B cell (primary cell): ENCODE measurements at places on chromosomes 11 and 22. TPM values are rescaled to one million over a fixed set of nuclear protein-coding genes. Genes with fewer than 3 reads are reported as not detected.

The TYMP gene
- total RNA-seq, result 45.1 and 47.7 TPM in 2 replicates

The CCDC89 gene
- total RNA-seq, result not detected in 2 replicates

The LRRC55 gene
- not detected in 2 replicates for total RNA-seq

The GDPD4 gene
- not detected in 2 replicates for total RNA-seq

The OR52W1 gene
- not detected in 2 replicates for total RNA-seq

The C11orf86 gene
- not detected in 2 replicates for total RNA-seq

The OR52I1 gene
- total RNA-seq, result not detected in 2 replicates

DNA sequence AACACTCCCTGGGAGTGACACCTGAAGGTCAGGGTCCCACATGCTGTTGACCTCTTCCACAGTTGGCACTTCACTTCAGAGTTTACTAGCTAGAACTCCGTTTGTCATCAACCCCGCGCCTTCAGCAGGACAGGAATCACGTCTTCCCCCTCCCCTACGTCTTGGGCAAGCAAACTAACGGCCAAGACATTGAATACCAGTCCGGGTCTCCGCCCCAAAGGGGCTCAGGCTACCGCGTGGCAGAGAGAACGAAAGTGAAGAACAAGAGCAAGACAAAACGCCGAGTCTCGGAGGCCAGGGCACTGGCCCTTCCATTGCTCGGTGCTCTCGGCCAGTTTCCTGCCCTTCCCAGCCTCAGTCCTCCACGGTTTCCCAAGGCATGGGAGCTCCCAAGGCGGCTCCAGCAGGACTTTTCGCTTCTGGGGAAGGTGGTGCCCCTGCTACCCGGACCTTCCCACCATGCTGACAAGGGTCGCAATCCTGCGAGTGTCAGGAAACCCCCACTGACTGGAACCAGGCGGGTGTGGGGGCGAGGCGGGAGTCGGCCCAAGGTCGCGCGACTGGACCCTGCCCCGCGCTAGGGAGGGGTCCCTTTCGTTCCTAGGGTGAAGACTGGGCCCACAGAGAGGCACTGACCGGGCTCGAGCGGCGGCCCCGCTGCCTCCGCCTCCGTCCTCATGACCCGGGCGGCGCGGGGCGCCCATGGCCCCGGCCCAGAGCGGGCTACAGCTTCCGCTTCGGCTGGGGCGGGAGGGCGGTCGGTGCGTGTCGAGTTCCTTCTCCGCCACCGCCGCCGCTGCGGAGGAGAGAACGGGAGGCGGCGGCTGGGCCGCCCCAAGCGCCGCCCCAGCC, at the start of gene GUCD1:
Gene GUCD1 (minus strand): TSS at position 826 of the 852 bp plus-strand sequence. CDS start 147 bp downstream, at position 679.
- H3K27me3 ChIP-seq, result no peaks in the 10 kb centered on the region
- H3K36me3 ChIP-seq, result peaks cover 50% of the 10 kb centered on the region
- DNase-seq, result no peak
- peak within 1 kb of the TSS; percentile 81 for H3K4me3 ChIP-seq
- peak within 1 kb of the TSS; percentile 96 for H3K27ac ChIP-seq
- peaks cover 75% of the 10 kb centered on the region for H3K4me1 ChIP-seq

DNA sequence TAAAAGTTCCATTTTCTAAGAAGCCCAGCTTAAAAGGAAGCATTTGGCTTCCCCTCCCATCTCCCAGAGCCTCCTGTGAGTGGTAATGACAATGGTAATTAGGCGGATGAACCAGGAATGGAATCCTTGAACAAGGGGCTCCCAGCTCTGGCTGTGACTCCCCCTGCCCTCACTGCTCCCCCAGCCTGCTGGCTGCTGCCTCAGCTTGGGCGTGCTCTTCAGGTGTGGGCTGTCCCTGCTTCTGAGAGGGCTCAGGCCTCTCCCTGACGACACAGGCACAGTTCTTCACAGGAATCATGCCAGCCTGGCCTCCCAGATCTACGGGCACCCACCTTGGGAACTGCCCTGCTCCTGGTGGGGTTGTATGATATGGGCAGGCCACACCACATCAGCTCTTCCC, 81.7 kb upstream of the NARS2 start:
- no peak overlapping the region for H3K27ac ChIP-seq
- no peaks in the 10 kb centered on the region for H3K4me1 ChIP-seq
- no peak for DNase-seq
- H3K36me3 ChIP-seq, result no peaks in the 10 kb centered on the region
- H3K27me3 ChIP-seq, result no peaks in the 10 kb centered on the region

GRCh38 chr11:24513479-24514218, 16.8 kb downstream of the LUZP2 start:
- no peak for DNase-seq
- H3K27ac ChIP-seq, result no peak overlapping the region
- H3K36me3 ChIP-seq, result no peaks in the 10 kb centered on the region
- H3K4me3 ChIP-seq, result no peak overlapping the region
- H3K4me1 ChIP-seq, result no peaks in the 10 kb centered on the region

GRCh38 chr11:58940028-58940427, 740 bp downstream of the GLYATL1 start:
- H3K36me3 ChIP-seq, result no peaks in the 10 kb centered on the region
- no peaks in the 10 kb centered on the region for H3K27me3 ChIP-seq
- no peaks in the 10 kb centered on the region for H3K4me1 ChIP-seq
- H3K4me3 ChIP-seq, result no peak overlapping the region

GRCh38 chr11:94295534-94295933, 8.8 kb upstream of the IZUMO1R start:
- H3K27me3 ChIP-seq, result no peaks in the 10 kb centered on the region
- H3K4me1 ChIP-seq, result no peaks in the 10 kb centered on the region
- H3K27ac ChIP-seq, result no peak overlapping the region
- no peak for DNase-seq
- H3K4me3 ChIP-seq, result no peak overlapping the region

GRCh38 chr22:26798462-26799065, 141.2 kb downstream of the MIAT start:
- H3K27me3 ChIP-seq, result no peaks in the 10 kb centered on the region
- H3K4me3 ChIP-seq, result no peak overlapping the region
- H3K4me1 ChIP-seq, result no peaks in the 10 kb centered on the region
- no peak overlapping the region for H3K27ac ChIP-seq

- peak overlapping the region; percentile 54 for H3K4me3 ChIP-seq
- H3K27me3 ChIP-seq, result no peaks in the 10 kb centered on the region
- peaks cover 10% of the 10 kb centered on the region for H3K36me3 ChIP-seq
- peak overlapping the region; percentile 90 for H3K27ac ChIP-seq
- DNase-seq, result peak; percentile 76
- H3K4me1 ChIP-seq, result peaks cover 100% of the 10 kb centered on the region
Measured at GRCh38 chr11:128471138-128471661, 116.2 kb downstream of the ETS1 start.

DNA sequence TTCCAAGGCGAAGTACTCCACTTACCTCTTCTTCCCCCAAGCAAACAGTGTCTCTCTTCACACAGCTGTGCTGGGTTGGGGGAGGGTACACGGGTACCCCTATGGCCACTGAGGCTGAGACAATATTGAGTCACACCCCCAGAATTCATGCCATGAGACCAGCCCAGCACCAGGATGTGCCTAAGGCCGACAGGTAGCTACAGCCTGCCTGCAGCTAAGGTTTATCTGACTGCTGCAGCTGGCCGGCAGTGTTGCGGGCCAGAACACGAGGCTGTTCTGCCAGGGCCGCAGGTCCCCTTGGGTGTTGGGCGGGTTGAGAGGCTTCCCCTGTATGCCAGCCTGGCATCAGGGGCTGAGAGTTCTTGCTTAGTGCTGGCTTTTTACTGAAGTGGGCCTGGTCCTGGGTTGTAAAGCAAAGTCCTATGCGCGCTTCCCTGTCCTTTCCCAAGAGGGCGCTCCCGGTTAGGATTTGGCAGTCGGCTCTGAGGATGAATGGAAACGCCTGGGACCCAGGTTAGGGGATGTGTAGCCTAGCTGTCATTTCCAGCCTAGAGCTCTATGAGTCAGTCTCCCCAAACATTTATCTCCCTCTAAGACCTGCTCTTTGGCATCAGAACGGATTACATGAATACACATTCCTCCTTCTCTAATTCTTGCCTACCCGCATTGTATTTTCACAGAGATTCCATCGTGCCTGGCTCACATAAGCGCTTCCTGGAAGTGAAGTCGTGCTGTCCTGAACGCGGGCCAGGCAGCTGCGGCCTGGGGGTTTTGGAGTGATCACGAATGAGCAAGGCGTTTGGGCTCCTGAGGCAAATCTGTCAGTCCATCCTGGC, 7.1 kb downstream of the USP18 start:
- no peak for DNase-seq
- H3K36me3 ChIP-seq, result no peaks in the 10 kb centered on the region
- no peaks in the 10 kb centered on the region for H3K27me3 ChIP-seq
- no peak overlapping the region for H3K4me3 ChIP-seq
- no peaks in the 10 kb centered on the region for H3K4me1 ChIP-seq
- H3K27ac ChIP-seq, result no peak overlapping the region

DNA sequence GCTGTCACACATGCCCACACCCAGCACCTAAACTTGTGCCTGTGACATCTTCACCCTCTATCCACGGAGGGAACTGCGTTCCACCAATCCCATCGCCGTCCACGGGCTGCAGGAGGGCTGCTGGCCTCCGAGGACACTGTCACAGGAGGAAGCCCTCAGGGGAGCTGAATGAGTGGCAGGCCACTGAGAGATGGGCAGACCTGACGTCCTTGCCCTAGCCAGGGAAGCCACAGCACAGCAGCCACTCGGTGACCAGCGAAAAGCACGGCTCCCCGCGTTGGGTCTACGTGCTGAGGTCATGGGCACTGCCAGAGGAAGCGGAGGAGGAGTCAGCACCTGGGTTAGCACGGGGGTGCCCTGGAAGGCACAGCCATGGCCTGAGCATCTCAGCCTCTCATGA, 50.5 kb downstream of the IGSF9B start:
- no peaks in the 10 kb centered on the region for H3K4me1 ChIP-seq
- H3K36me3 ChIP-seq, result no peaks in the 10 kb centered on the region
- no peak for DNase-seq
- H3K4me3 ChIP-seq, result no peak overlapping the region
- no peak overlapping the region for H3K27ac ChIP-seq

GRCh38 chr11:1342946-1343345, 33.5 kb upstream of the TOLLIP start:
- no peak for DNase-seq
- no peaks in the 10 kb centered on the region for H3K4me1 ChIP-seq
- no peaks in the 10 kb centered on the region for H3K27me3 ChIP-seq
- H3K36me3 ChIP-seq, result no peaks in the 10 kb centered on the region
- no peak overlapping the region for H3K27ac ChIP-seq

- H3K4me1 ChIP-seq, result peaks cover 89% of the 10 kb centered on the region
- DNase-seq, result no peak
- H3K27me3 ChIP-seq, result no peaks in the 10 kb centered on the region
- H3K36me3 ChIP-seq, result no peaks in the 10 kb centered on the region
- no peak overlapping the region for H3K27ac ChIP-seq
Measured at GRCh38 chr11:121449626-121450025, 2.5 kb upstream of the SORL1 start.

- no peak overlapping the region for H3K4me3 ChIP-seq
- DNase-seq, result no peak
- no peaks in the 10 kb centered on the region for H3K4me1 ChIP-seq
Measured at GRCh38 chr11:130612291-130612851, 163.9 kb downstream of the ADAMTS15 start.

DNA sequence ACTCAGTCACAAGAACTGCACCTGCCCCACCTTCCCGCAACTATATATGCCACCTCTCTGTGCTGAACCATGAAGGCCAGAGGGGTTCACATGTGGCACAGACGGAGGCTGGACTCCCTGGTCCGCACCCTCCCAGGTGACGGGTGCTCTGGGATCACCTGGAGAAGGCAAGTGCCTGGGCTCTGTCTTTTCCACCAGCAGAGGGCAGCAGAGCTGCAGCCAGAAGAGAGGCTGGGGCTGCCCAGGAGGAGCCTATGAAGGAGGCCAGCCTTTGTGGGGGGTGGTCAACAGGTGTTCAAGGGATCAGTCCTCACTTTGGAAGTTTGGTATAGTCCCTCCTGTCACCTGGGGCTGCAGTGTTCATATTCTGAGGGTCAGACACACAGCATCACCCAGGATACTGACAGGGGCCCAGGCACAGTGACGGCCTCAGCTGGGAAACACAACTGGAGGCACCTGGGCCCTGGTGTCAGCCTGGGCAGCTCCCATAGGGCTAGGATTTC, 39.2 kb upstream of the IGLL5 start:
- peak; percentile 83 for DNase-seq
- no peaks in the 10 kb centered on the region for H3K27me3 ChIP-seq
- H3K36me3 ChIP-seq, result no peaks in the 10 kb centered on the region
- no peak overlapping the region for H3K4me3 ChIP-seq
- no peak overlapping the region for H3K27ac ChIP-seq

DNA sequence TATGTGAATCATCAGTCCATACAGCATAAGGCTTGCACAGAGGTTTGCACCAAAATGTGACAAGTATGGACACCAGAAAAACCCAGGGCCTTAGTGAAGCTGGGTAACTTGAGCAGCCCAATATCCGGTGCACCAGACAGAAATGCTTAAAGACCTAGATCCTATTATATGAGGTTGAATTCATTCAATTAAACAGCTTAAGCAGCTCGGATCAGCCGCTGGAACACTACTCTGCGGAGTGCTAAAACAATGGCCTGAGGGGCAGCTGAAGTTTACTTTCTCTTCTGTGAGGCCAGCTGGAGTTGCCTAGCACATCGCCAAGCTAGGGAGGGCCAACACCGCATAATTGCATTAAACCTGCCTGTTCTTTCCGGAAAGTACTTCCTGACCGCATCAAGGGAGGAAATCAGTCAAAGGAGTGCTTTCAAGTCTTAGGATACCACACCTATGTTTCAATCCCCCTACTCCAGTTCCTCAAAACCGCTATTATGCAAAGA, 17.0 kb upstream of the FAM181B start:
- no peak for DNase-seq
- no peak overlapping the region for H3K4me3 ChIP-seq
- H3K27me3 ChIP-seq, result no peaks in the 10 kb centered on the region
- no peaks in the 10 kb centered on the region for H3K4me1 ChIP-seq
- H3K27ac ChIP-seq, result no peak overlapping the region

DNA sequence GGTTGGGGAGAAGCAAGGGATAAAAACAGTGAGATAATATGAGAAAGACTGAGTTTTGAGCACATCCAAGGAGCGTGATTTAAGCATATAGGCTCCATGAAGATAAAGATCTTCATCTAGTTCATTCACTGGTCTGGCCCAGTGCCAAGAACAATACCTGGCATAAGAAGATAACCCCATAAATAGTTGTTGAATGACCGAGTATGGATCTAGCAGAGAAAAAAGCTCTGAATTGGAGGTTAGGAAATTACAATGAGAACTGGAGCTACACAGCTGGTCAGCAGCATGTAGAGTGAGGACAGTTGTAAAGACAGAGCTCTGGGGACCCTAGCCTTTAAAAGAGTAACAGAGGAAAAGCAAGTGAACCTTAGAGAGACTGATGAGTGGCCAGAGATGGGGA, 33.0 kb upstream of the PAK1 start:
- no peak overlapping the region for H3K4me3 ChIP-seq
- no peak overlapping the region for H3K27ac ChIP-seq
- no peaks in the 10 kb centered on the region for H3K36me3 ChIP-seq
- no peak for DNase-seq

DNA sequence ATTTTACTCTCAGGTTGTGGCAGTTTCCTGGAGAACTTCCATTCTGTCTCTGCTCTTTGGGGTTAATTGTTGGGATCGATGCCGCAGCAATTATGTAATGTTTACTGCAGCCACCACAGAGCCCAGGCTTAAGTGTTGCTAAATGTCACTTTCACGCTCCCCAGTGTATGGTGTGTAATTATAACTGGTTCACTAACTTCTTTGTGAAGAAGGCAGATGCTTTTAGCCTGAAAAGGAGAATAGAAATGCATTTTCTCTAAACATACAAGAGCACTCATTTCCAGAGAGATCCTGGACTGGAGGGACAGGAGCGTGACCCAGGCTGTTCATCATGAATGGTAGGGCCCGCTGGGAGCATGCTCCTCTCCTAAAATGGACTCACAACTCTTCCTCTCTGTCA, 132.2 kb upstream of the PLET1 start:
- no peak overlapping the region for H3K27ac ChIP-seq
- H3K27me3 ChIP-seq, result no peaks in the 10 kb centered on the region
- H3K4me1 ChIP-seq, result no peaks in the 10 kb centered on the region
- no peaks in the 10 kb centered on the region for H3K36me3 ChIP-seq
- H3K4me3 ChIP-seq, result no peak overlapping the region

GRCh38 chr11:20654038-20654437, 15.3 kb upstream of the NELL1 start:
- no peaks in the 10 kb centered on the region for H3K27me3 ChIP-seq
- no peak overlapping the region for H3K4me3 ChIP-seq
- no peak for DNase-seq
